Osteoblast (primary cell): ENCODE measurements at places on chromosomes 16 and 17.

DNA sequence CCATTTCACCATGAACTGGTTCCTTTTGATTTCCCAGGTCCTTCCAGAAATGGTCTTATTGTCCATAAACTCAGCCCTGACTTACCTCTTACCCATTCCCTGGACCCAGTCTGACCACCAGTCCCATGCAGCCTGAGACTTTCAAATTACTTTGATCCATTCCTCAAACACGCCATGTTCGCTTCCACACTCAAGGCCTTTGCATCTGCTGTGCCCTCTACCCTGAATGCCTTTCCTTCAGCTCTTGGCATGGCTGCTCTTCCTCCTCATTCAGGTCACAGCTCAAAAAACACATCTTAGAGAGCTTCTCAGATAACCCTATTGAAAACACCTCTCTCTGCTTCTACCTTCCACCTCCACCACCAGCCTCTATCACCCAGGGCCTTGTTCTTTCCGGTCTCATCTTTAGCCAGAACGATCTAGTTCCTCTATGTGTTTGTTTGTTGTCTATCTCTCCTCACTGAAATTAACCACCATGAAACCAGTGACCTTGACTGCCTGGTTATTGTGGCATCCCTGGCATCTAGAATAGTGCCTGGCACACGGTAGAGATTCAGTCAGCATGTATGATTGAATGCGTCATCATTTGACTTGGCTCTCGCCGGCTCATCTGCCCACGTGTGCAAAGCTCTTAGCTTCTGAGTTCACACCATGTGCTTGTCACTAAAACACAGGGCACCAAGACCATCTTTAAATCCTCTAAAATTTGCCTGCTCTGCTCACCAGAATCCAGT is 12.8 kb downstream of the CRYM start:
- DNase-seq, result no peak

DNA sequence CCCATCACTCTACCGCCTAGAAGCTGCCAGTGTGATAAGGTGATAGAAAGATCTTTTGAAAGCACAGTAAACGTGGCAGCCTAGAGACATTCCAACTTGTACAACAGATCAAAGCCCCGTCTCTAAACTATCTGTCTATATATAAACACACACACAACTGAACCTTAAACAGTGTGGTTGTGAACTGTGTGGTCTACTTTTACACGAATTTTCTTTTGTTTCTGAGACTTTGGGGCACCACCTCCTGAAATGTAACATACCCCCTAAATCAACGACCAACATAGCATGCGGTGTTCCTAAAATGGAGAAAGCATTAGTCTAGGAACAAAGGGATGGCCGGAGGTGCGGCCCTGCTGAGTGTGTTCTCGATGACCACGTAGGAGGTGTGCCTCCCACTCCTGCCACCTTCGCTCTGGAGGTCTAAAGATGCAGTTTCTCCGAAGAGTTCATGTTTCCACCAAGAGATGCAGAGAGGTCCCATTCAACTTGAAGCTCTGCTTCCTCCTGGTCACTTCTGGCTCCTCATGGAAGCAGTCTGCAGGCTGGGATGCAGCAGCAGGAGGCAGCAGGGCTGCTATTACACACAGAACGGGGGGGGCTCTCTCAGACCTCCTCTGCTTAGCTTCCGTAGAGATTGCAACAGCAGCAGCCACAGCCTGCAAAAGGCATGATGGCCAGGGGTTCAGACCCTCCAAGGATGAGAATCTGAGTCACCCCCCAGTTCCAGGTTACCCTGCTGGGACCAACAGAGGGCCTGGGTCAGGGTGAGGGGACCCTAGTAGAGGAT is 22.6 kb upstream of the USP10 start:
- no peak for DNase-seq

GRCh38 chr17:43018008-43018853 is 4.0 kb downstream of the VAT1 start:
- DNase-seq, result peak; percentile 76

GRCh38 chr17:27984816-27985215 is 57.7 kb upstream of the NLK start:
- DNase-seq, result no peak

GRCh38 chr17:1560858-1561355 is 1.7 kb downstream of the PITPNA start:
- DNase-seq, result peak; percentile 73

GRCh38 chr17:7557147-7557764 is 1.3 kb upstream of the TNFSF13 start:
- no peak for DNase-seq

DNA sequence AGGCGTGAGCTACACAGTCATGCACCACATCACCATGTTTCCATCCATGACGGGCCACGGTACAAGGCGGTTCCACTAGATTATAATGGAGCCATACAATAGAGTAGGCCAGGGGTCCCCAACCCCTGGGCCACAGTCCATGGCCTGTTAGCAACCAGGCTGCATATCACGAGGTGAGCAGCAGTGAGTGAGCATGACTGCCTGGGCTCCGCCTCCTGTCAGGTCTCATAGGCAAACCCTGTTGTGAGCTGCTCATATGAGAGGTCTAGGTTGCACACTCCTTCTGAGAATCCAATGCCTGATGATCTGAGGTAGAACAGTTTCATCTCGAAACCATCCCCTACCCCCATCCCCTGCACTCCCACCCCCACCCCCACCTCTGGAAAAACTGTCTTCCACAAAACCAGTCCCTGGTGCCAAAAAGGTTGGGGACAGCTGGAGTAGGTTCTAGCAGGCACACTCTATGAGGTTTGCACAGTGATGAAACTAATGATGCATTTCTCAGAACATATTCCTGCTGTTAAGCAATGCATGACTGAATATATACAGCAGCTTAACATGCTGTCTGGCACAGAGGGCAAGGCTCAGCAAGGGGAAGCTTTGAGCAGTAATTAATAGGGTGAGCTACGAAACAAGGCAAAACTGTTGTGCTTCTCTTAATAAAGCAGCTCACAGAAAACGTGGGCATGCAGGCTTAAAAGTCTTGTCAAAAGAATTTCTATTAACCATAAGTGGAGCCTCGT is 108.0 kb downstream of the VPS53 start:
- DNase-seq, result no peak

GRCh38 chr17:39450051-39450450 is 1.0 kb downstream of the MED1 start:
- DNase-seq, result no peak

DNA sequence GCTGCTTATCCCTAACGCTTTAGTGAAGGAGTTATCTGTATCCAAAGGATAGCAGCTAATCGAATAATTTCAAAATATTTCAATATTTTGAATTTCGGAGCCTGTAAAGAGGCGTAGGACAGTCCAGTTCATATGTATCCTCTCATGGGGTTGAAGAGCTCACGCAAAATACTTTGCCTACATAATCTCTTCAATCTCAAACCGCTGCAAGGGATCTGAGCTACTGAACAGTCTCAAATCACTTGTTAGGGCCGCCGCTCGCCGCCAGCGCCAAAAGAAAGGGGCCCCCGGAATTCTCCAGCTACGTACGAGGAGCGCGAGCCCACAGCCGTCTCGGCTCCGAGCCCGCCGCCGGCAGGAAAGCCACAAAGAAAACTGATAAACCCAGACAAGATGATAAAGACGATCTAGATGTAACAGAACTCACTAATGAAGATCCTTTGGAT is 601 bp upstream of the RFWD3 start:
- DNase-seq, result peak; percentile 87

- no peak for DNase-seq
Measured at GRCh38 chr17:7951143-7951792, 19.3 kb downstream of the CNTROB start.

GRCh38 chr17:18959071-18959844 is 7.3 kb downstream of the SLC5A10 start:
- peak; percentile 62 for DNase-seq

DNA sequence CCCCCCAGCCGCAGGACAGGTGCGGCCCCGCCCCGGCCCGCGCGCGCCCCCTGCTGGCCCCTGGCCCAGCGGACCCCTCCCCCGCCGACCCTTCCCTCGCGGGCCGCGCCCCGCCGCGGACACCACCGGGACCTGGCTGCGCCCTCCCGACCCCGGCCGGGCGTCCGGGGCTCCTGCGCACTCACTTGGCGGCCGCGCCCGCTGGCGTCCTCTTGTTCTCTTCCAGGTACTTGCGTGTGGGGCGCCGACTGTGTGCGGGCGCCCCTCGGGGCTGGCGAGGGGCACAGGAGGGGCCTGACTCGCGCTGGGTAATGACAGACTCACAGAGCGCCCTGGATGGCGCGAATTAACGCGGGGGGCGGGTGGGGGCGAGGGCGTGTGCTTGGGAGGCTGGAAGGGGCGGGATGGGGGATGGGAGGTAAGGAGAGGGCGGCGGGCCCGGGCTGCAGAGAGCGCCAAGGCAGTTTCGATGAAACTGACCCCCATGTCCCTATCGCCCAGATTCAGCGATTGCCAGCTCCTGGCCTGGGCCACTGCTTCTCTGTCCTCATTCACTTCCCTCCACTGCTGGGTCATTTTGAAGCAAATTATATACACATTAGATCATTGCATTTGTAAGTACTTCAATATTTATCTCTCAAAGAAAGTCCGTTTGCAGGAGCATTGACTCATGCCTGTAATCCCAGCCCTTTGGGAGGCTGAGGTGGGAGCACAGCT is 445 bp upstream of the DBNDD1 start:
- DNase-seq, result peak; percentile 95

DNA sequence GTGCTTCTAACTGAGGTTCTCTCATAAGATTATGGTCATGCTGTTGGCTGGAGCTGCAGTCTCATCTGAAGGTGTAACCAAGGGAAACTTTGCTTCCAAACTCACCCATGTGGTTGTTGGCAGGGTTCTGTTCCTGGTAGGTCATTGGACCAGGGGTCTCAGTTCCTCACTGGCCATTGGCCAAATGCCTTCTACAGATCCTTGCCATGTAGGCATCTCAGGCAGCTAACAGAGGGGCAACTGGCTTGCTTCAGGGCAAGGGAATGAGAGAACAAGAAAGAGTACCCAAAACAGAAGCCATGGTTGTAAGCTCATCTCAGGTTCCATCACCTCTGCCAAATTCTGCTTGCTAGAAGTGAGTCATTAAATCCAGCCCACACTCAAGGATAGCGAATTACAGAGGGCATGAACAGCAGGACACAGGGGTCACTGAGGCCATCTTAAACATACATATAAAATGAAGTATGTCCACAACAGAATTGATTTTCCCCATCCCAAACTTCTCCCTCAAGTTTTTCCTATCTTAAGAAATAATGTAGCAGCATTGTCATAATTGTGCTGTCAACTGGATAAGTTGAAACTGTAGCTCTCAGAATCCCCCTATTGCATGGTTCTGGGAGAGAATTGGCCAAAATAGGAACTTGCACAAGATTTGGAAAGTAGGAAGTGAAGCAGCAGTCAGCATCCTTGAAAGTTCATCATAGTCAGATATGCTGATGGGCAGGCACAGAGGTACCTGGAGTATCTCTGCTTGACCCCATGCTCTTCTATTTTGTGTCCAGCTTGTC is 42.4 kb upstream of the CES5A start:
- no peak for DNase-seq

GRCh38 chr17:44177640-44178039 is 7.1 kb downstream of the ASB16 start:
- DNase-seq, result peak; percentile 80

DNA sequence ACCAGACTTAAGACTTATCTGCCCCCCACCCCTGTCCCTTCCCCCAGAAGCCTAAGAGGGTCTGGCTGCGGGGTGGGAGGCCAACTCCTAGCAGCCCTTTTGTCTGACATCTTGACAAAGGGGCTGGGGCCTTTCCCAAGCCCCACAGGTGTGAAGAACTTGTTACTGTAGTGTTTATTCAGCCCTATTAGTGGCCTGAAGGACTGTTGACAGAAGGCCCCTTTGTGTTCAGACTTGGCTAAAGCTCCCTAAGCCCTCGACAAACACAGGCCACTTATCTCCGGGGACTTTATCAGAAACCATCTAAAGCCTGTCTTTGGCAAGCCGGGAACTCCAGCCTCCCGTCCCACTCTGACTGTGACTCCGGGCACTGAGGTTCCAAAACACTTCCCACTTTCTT is 129.8 kb downstream of the NTN1 start:
- DNase-seq, result peak; percentile 29

GRCh38 chr17:41394254-41394996 is 3.0 kb downstream of the KRT31 start:
- no peak for DNase-seq

GRCh38 chr17:79804856-79805696 is 8.2 kb upstream of the CBX8 start:
- DNase-seq, result no peak

DNA sequence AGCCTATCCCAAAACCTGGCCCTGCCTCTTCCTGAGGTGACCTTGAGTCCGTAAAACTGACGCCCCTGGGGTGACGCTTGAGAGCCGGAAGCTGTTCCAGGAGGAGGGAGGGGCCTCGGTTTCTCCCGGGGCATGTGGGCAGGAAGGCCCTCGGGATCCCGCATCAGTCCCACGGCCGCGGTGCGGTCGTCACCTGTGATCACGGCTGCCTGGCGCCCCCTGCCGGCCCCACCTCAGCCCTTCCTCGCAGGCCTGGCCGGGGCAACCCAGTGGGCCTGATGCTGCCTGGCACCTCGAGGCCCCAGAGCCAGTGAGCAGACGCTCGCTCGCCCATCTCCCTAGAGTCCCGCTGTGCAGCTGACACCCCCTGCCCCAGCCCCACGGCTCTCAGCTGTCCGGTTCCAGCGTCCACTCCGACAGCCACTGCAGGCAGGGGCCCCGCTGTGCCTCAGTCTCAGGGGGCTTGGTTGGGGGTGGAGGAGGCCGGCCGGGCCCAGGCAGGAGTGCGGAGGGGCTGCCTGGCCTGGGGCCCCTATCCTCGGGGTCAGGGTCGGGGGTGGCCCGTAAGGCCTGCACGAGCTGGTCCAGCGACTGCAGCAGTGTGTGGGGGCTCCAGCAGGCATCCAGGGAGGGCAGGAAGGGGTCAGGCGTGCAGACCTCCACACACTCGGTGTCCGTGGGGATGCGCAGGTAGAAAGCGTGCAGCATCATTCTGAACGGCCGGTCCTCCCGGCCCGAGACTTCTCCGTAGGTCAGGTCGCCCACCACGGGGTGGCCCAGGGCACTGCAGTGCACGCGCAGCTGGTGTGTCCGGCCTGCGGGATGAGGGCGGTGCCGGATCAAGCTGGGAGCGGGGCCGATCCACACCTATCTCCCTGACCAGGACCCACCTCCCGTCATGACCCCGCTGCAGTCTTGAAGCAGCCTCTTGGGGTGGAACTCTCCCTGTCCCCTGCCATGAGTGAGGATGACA is 2.3 kb downstream of the RPUSD1 start:
- peak; percentile 99 for DNase-seq

DNA sequence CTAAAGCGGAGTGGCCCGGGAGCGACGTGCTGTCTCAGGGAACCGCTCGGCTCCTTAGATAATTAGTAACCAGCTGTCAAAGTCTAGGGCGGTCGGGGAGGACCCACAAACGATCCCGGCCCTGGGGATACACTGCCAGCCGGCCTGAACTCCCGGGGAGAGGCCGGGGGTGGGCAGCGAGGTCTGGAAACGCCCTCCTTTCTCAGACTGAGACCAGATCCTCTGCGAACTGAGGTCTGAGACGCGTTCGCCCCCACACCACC is 1.3 kb downstream of the HNF1B start:
- no peak for DNase-seq

DNA sequence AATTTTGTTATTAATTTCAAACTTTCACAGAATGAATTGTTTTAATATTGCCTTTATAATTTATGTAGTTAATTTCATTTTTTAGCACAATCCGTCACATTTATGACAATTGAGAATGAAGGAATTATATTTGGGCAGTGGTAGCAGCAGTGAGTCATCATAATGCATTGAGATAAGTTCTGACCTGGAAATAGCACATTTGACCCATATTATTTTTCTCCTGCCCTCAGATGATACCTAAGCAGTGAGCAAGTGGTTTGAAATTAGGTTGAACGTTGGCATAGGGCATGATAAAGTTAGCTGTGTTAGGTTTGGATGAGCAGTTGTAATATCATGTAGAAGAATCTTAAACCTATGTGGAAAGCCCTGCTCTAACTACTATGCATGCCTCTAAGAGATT is 1431.3 kb upstream of the CDH8 start:
- DNase-seq, result no peak

- peak; percentile 93 for DNase-seq
Measured at GRCh38 chr17:36722121-36722902, 120.9 kb downstream of the MRM1 start.
